WTC11 (cell line): ENCODE measurements at places on chromosomes 16 and 17. TPM values are rescaled to one million over a fixed set of nuclear protein-coding genes. Genes with fewer than 3 reads are reported as not detected.

DNA sequence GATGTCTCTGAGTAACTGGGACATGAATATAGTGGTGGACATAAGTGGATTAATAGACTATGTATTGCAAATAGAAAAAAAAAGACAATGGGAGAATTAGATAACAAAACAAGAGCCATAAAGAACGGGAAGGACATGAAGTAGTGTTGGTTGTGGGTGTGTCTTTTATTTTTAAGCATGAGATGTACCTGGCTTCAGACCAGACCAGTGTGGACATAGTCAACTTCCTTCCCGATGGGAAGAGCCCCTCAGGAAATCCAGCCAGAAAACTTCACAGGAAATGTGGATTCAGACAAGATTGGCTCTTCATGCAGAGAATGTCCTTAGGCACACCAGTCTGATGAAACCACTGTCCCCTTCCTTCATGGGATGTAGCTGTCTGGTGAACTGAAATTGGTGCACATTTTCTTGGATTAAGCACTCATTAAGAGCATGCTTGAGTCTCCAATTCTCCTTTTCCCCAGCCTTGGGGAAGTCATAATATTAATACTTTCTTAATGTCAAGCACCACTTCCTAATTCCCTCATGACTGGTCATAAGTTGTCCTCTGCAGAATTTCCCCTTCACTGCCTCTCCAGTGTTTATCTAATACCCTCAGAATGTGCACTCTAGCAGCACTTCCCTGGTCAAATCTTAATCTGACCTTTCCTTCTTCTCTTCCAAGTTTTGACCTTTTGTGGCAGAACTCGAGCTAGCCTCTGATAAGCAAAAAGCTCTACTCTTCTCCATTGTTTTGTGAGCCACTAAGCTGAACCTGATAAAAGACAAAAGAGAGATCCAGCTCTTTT, 350.6 kb upstream of the MAF start:
- DNase-seq = no peak

OR3A3 gene
- not detected in 3 replicates for total RNA-seq

GRCh38 chr17:44111777-44112176, 11.7 kb downstream of the HDAC5 start:
- DNase-seq = no peak

DNA sequence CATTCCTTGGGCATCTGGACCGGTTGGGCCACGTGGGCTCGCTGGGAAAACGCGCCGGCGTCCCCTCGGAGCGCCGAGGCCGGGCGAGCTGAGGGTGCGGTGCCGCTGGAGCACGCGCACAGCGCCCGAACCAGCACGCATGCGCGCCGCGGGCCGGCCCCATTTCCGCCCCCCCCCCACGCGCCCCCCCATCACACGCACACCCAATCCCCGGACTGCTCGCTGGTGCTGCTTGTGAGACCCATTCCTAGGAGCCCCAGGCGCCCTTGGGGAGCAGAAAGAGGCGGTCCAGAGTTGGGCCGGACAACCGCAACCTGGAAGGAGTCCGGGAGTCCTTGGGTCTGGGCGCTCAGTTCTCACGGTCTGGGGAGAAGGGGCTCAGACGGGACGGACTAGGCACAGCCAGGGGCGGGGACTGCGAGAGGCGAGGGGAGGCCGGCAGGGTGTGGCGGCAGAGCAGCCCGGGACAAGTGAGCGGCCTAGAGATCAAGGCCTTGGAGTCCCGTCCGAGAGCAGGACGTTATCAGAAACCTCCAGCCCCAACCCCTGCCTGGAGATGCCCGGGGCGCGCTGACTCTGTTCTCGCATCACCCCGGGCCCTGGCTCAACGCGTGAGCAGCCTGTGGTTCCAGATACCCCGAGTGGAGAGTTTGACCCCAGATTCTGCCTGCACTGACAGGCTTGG, 6.0 kb upstream of the CBX8 start:
- peak; percentile 58 for DNase-seq

GRCh38 chr17:81509207-81509971, 3.2 kb downstream of the ACTG1 start:
- no peak for DNase-seq

DNA sequence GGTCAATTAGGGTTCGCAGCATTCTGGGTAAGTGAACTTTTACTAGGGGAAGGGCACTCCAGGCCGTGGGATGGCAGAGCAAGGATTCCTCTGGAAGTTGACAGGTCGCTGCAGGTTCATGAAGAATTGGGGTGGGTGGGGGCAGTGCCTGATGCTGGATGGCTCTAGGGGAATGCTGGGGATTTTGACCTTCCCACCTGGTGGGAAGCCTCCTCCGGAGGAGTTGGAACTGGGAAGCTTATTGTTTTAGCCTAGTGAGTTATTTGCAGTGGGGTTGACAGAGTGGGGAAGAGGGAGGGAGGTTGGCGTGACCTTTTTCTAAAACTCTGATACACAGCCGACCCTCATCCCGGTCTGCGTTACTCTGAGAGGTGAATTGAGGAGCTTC, 606 bp upstream of the C17orf113 start:
- no peak for DNase-seq

DNA sequence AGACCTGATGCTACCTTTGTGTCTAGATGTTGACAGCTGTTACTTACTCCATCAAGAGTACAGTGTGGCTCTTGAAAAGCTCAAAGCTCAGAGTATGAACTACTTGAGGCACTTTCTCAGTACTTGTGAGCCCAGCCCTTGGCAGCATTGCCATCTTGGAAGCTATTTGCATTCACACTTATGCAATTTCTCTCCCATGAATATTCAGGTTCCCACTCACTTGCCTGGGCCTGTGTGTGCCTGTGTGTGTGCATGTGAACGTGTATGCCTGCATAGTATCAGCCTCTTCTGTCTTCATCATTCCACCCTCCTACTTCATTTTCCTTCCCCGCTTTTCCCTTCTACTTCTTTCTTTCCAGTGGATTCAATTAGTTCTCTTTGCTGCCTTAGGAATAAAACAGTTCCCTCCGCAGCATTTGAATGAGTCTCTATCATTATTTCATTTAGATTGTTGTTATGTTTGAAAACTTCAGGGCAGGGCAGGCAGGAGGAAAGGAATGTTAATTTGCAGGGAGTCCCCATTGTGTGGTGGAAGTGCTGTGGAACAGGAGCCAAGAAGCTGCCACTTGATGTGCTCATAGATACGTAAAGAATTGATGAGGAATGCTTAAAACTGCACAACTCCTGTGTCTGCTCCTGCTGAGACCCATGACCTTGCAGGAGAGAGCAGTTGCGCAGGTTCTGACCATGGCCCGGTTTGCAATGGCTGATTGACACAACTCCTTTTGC, 58.9 kb downstream of the HS3ST4 start:
- no peak for DNase-seq

CCL1 gene
- total RNA-seq = not detected in 3 replicates

DNA sequence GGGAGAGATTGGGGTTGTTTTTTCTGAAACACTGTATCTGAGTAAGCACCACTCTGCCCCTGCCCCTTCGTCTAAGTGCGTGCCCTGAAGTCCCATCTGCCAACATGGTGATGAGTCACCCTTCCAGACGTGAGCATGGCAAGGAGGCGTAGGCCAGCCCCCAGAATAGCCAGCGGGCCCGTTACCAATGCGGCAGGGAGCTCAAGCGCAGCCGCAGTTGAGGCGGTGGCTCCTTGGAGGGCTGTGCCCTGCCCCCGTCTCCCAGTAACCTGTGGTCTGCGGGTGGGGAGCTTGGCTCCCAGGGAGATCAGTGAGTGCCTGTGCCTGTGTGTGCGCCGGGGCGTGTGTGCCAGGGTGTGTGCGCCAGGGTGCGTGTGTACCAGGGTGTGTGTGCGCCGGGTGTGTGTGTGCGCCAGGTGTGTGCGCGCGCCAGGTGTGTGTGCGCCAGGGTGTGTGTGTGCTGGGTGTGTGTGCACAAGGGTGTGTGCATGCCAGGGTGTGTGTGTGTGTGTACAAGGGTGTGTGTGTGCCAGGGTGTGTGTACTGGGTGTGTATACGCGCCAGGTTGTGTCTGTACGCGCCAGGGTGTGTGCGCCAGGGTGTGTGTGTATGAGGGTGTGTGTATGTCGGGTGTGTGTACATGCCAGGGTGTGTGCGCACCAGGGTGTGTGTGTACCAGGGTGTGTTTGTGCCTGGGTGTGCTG, 98.6 kb upstream of the CHMP6 start:
- DNase-seq = no peak

PRDM7 gene
- total RNA-seq = 0.07 TPM in 1 of 3 replicates, not detected in the others

DNA sequence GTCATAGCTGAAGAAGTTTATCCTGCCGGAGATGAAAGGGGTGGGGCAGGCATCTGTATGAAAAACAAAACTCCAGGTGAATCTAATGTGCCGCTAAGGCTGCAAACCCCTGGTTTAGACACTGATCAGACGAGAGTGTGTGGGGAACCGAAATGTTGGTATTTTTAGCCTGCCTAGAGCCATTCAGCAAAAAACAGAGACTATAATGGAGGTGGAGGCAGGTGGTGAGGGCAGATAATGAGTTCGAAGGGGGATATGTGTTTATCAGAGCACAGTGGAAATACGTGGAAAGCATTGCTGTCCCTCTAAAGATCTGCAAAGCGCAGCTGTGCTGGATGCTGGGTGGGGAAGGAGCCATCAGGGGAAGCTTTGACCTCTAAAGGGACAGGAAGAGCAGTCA, 127.5 kb upstream of the WSCD1 start:
- DNase-seq = no peak

- peak; percentile 44 for DNase-seq
These were observed 8.2 kb downstream of the PRKCA start for GRCh38 chr17:66310528-66311148.

DNA sequence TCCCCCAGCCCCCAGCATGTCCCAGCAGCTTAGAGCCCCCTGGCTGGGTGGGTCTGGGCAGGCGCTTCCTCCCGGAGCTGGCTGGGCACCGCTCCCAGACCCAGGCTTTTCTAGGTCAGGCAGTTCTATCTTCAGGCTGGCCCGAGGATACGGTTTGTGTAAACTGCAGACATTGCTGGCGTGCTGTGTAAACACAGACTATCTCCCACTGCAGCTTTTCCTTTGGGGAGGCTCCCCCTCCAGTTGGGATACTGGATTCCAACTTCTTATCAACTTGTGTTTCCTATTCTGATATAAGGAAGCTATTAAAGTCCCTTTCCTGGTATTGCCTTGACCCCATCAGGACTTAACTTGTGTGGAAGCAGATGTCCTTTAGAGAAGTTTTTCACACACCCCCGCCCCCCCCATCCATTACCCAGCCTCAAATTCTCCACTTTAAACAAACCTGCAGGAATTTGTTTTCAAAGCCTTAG, 18.3 kb upstream of the GNA13 start:
- DNase-seq = no peak
